AG09309 (cell line): ENCODE measurements at places on chromosomes 3 and 15.
A peak's percentile ranks its signal among the peaks of the same experiment; 100 is the strongest.

GRCh38 chr3:155682426-155683343 lies 62.2 kb downstream of the PLCH1 start:
- DNase-seq = no peak

- DNase-seq = no peak
These were observed 15.2 kb downstream of the RFTN1 start for GRCh38 chr3:16498130-16498890.

DNA sequence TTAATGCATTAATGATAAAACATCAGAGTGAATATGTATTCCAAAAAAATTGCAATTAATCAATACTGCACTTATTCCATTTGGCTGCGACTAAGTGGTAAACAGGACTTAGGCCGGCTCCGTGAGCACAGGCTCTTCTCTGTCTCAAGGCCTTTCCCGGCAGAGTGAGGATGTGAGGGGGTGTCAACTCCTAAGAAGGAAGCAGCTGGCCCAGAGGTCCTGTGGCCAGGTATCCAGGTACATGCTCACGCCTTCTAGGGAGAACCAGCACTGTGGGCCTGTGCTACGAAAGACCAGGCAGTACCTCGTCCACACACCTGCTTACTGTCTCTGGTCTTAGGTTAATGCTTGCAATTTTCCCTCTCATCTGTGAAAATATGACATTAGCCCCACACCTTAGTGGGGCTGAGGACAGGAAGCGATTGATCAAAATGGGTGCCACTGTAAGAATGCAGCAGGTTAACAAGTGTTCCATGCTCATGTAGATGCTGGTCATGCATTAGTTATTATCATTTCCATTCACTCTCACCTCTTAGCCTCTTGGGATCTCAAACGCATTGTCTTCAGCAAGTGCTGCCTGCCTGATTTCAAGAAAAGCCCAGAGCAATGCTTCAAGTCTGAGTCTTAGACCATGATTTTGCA lies 175.3 kb downstream of the ABHD5 start:
- no peak for DNase-seq

DNA sequence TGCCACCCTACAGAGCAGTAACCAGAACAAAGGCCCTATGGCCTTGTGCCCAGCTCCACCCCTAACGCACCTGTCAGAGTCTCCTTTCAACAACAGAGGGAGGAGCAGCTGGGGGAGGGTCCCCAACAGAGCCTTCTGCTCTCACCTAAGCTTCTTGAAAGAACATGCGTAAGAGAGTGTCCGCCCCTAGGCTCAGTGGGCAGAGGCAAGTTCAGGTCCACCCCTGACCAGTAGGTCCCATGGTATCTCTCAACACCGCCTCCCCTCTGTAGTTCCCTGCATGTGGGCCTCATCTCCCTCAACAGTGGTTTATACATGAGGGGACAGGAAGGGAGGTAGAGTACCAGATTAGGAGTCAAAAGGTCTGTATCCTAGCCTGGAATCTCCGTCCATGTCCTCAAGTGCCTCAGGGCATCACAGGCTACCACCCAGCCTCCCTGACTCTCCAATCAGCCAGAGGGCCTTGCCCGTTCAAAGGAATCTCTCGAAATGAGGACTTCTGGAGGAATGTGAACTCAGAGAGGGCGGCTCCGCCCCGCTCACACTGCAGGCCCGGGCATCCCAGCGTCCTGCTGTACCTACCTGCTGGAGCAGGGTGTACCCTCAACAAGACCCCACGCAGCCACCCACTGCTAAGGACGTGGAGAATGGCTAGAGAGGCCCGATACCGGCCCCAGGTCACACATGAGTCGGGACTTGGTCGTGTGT lies 680 bp downstream of the POC1A start:
- DNase-seq = no peak

DNA sequence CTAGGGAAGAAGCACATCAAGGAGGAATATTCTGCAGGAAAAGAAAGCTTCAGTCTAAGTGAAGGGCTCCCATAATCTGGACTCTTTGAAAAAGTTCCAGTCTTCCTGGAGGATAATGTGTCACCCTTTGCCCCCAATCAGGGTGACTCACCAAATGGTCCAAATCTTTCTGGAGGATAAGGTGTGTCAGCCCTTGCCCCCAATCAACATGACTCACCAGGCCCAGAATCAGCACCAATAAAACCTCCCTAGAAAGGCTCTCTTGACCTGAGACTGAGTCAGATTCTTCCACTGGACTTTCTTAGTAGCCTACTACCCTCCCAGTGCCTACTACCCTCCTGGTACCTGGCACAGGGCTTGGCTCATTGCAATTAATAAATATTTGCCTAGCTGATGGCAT lies 9.5 kb upstream of the ARL14 start:
- DNase-seq = peak; percentile 44

DNA sequence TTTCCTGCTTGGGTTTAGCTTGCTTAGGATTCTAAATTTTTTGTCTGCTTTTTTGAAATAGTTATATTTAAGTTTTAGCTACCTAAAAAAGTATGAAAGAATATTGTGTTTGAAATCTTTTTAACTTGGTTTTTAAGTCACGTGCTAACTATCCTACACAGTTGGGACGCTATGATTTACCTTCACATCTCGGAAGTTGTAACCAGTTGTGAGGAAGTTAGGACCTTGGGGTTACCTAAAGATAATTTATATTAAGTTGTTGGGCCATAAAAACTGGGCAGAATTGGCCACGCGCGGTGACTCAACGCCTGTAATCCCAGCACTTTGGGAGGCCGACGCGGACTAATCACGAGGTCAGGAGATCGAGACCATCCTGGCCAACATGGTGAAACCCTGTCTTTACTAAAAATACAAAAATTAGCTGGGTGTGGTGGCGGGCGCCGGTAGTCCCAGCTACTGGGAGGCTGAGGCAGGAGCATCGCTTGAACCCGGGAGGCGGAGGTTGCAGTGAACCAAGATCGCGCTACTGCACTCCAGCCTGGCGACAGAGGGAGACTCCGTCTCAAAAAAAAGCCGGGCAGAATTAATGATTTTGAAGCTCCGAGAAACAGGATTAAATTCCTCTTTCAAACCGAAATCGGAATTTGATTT lies 1.0 kb downstream of the ZFAND6 start:
- DNase-seq = no peak

- DNase-seq = no peak
These were observed 320.6 kb upstream of the KCNH8 start for GRCh38 chr3:18827664-18828063.

DNA sequence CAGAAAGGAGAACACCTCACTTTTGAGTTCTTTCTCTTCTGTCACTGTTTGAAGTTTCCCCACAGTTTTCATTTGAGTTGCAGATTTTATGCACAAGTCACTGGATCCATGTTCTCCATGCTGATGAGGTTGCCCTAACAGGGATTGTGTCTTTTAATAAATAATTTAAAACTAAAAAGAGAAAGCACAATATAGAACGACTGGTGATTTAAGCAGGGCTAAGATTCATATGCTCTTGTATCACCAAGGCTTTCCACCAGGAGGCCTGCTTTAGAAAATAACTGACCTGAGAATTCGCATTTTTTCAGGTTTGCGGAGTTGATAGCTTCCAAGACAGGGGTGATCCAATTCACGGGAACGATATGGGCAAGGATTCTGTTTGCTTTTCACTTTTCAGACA lies 252.0 kb upstream of the VEPH1 start:
- no peak for DNase-seq

- no peak for DNase-seq
These were observed 7.9 kb downstream of the ALAS1 start for GRCh38 chr3:52205727-52206372.

DNA sequence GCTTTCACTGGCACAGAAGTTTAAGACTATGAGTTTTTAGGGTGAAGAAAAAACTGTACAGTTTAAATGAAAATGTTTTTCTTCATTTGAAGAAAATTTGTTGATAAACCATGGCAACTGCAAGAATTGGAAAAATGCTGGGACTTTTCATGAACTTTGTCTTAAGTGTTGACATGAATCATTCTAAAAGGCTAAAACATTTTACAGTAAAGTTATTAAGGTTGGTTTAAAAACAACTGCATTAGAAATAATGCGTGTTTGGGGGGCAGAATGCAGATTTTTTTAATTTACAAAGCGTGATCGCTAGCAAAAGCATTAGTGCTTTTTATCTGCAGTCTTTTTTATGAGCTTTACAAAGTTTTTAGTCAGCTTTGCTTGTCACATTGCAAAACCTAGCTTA lies 601.9 kb upstream of the TGFBR2 start:
- peak; percentile 29 for DNase-seq

DNA sequence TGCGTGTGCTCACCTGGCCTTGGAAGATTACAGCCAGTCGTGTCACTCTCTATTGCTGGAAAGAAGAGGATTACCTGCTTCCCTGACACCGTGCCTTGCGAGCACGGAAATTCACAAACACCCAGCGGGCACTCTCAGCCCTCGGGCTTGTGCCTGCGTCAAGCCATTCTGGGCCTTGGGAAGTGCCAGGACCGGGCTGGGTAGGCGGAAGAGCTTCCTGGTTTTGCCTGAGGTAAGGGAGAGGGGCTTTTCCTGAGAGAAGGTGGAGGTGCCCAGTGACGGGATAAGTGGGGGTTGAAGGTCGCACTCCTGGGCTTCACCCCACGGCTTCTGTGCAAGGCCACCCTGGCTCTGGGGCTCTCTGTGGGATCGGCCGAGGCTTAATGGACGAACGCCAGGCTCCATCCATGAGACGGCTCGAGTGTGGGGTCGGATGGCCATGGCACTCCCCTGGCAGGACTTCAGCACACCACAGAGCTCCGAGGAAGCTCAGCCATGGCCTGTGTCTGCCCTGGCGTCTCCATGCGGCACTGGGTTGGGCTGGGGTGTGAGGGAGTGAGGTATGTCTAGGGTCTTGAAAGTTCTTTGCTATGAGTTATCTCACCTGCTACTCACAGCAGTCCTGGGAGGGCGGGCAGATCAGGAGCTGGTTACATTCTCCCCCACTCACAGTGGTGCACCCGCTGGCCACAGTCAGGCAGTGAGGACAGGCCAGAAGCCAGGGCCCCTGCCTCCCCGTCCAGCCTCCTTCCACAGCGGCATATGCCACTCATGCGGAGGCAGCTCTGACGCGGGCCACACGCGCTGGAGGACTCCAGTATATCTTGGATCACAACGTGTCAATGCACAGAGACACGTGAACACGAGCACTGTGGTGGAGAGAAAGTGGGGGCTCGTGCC lies 209.0 kb downstream of the XXYLT1 start:
- DNase-seq = no peak

GRCh38 chr3:27568393-27568792 lies 84.2 kb upstream of the SLC4A7 start:
- DNase-seq = peak; percentile 82

DNA sequence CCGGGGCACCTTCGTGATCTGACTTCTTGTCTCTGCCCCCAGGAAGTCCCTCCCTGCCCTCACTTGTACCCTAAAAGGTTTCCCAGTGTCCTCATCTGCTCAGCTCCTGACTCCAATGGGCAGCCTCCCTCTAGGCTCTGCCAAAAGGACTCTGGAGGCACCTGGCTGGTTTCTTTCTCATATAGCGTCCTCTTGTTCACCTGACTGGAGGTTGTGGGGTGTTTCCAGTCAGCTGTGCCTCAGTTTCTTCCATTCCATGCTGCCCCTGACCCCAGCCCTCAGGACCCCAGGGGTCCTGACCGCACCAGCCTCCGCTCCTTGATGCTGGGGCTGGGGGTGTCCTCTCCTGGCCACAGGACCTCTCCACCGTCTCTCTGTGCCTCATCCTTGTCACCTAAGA lies 2.5 kb downstream of the PRR23E start:
- DNase-seq = no peak

- DNase-seq = no peak
These were observed 100.8 kb downstream of the TPRG1 start for GRCh38 chr3:189272500-189273119.

- no peak for DNase-seq
These were observed 35.8 kb downstream of the ANAPC13 start for GRCh38 chr3:134449951-134450350.
